HAP-1 (cell line): ENCODE measurements at places on chromosomes 5 and 9.

- no peak for DNase-seq
Observed at GRCh38 chr9:101832486-101832885, 94.0 kb upstream of the GRIN3A start.

DNA sequence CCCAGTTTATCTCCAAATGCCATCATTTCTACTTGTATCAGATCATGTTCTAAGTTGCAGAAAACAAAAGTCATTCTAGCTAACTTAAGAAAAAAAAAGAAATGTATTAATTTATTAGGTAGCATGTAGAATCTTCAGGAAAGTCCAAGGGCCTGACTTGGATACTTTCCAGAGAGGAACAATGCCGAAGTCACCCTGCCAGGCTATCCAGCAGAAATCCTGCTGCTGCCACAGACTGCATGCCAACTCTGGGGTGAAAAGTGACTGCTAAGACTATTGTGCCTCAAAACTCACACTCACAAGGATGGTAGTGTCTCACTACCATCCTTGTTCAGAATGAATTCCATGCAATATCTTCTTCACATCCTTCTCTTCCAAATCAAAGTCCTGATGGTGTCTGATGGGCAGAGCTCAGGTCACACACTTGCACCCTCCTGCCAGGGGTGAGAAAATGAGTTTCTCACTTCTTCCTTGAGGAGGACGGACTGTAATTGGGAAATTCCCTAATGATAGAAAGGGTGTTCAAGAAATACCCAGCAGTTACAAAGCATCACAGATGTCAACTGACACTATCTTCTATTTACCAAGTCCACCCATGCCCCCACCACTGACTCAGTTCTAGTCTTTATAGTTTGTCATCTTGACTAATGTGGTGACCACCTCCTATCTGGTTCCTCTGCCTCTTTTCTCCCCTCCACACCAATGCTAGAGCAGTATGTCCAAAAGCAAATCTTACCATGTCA is 279.4 kb downstream of the CWC27 start:
- DNase-seq = no peak

DNA sequence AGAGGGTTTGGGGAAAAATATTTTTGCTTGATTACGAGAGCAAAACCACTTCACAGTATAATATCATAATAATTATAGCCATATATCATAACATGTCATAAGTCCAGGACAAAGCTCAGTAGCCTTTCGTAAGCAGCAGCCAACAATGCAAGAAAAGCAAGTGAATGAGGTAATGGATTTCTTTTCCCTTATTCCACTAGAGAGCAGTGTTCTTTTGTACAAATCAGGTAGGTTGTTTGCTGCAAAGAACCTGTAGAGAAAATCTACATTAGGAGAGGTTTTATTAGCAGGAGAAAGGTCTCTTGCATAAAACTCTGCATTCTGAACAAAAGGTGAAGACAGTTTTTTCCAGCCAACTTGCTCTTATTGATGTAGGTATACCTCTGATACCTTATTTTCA is 1033.4 kb downstream of the TLE4 start:
- no peak for DNase-seq

- no peak for DNase-seq
Observed at GRCh38 chr5:148864113-148864841, 37.9 kb downstream of the ADRB2 start.

- DNase-seq = no peak
Observed at GRCh38 chr5:135271533-135272310, 127.3 kb downstream of the MACROH2A1 start.

DNA sequence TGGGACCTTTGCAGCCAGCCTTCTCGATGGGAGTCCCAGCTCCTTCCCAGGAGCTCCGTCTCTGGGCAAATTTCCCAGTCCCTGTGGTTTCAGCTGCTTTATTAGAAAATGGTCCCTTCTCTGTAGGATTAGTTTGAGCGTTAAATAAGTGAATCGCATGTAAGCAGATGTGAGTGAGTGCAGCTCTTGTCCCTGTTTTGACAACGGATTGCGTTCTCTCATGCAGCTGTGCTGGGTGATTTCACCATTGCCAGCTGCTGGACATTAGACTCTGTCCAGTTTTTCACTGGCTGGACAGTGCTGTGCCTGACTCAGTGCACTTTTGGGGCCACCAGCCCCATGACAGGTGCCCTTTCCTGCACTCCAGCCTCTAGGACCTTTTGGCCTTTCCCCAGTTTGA is 11.6 kb upstream of the CEL start:
- no peak for DNase-seq

DNA sequence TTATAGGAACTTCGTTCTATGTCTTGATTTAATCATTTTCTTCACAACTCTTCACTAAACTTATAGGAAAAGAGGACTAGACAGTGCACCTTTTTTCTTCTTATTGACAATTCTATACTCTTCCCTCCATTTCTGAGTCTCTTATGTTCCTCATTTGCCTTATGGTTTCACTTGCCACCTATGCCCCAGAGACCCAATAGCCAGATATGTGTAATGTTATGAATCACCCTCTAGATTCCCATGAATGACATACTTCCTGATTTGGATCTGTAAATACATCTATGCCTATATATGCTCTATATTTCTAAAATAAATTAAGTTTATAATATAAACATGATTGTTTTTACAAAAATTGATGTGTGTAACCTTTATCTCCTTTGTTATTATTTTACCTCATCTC is 514.1 kb upstream of the MEF2C start:
- no peak for DNase-seq

GRCh38 chr5:53479590-53480415 is 626 bp upstream of the FST start:
- DNase-seq = peak; percentile 40

- no peak for DNase-seq
Observed at GRCh38 chr9:108316066-108316465, 539.7 kb downstream of the ACTL7B start.

- no peak for DNase-seq
Observed at GRCh38 chr5:17151686-17152085, 65.7 kb upstream of the BASP1 start.
